ENCODE measurements at places on chromosomes 1 and 21.
A peak's percentile ranks its signal among the peaks of the same experiment; 100 is the strongest.

DNA sequence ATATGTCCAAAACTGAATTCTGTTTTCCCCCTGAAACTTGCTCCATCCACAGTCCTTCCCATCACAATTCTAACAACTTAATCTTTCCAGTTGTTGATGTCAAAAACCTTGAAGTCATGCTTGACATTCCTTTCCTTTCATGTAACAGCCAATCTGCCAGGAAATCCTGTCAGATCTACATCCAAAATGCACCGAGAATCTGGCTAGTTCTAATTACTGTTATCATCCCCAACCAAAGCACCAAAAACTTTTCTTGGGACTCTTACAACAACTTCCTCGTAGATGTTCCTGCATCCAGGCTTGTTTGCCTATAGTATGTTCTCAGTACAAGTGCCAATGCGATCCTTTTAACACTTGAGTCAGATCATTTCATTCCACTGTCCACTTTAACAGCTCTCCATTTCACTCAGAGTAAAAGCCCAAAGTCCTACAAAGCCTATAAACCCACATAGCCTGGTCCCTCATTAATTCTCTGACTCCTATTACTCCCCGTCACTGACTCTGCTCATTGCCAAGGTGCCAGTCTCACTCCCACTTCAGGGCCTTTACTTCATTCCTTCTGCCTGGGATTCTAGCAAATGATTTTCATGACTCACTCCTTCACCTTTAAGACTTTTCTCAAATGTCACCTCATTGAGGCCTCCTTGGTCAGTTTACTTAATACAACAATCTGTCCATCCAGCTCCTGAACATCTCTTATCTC lies 493.2 kb upstream of the NFIA start:
- no peak for DNase-seq

- no peak for DNase-seq
Measured at GRCh38 chr1:91826649-91827048, 59.3 kb downstream of the TGFBR3 start.

DNA sequence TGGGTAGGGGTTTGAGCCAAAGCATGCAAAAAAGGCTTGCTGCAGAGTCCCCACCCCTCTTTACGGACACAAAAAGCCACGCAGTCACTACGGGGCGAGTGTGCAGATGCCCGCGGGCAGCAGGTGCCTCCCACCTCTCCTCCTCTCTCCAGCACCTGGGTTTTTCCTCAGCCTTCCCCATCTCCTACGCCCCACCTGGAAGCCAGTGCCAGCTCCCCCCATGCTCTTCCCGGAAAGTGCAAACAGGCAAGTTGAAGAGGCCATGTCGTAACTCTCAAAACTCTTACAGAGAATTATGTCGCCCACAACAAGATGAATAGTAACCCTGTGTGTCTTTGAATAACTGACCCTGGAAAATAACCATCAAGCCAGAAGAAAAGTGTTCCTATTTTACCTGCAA lies 82.5 kb downstream of the PDE9A start:
- no peak for DNase-seq

GRCh38 chr21:33395891-33396331 lies 7.3 kb upstream of the IFNGR2 start:
- no peak for DNase-seq

- no peak for DNase-seq
Measured at GRCh38 chr1:26434161-26434752, 2.1 kb downstream of the DHDDS start.

DNA sequence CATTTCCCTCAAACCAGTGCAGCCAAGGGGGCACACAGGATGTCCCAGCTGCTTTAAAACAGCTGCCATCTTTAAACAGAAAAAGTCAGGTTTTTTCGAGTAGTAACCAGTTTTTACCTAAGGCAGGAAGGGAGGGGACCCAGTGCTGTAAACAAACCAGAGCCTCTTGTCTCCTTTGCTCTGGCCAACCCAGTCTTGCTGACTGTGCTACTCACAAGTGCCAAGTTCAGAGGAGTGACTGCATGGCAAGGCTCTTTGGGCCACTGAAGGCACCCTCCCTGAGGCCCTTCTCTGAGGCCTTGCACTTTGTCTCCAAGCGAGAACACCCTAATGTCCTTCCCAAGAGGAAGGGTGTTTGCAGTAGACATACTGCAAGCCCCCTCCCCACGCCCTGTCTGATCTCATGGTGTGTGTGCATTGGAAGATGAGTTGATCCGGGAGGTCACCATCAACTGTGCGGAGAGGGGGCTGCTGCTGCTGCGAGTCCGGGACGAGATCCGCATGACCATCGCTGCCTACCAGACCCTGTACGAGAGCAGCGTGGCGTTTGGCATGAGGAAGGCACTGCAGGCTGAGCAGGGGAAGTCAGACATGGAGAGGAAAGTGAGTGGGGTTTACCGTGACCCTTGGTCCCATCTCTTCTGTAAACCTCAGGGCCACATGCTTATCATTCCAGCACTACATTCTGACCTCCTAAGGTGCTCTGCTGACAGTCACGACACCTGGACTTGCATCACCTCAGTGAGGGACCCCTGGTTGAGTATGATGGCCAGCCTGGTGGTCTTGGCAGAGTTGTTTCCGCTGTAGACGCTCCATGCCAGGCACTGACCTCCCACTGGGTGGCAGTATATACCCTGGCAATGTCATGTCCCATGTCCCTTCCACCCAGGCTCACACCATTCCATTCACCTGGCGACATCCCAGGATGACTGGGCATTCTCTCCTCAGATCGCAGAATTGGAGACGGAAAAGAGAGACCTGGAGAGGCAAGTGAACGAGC lies 4.7 kb downstream of the DNALI1 start:
- DNase-seq = no peak

GRCh38 chr1:203286161-203286984 lies 18.9 kb upstream of the BTG2 start:
- DNase-seq = no peak

- DNase-seq = no peak
Measured at GRCh38 chr1:9589719-9590157, 1.0 kb downstream of the TMEM201 start.

DNA sequence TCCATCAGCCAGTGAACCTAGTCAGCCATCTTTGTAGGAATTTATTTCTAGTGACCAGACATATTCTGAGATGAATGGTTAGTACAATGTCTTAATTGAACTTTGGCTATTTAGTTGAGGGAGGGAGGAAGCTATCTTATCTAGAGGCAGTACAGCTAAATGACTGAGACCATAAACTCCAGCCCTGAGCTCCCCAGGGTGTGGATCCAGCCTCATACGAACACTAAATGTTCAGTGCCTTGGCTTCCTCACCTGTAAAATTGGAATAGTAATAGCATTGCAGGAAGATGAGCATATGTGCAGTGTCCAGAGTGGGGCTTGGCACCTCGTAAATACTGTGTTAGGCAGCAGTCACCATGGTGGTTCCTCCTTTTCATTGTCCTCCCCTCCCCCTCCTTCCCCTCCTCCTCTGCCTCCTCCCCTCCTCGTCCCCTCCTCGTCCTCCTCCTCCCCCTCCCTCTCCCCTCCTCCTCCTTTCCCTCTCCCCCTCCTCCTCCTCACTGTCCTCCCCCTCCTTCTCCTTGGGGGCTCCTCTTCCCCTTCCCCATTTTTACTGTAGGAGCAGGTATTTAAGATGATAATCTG lies 108.2 kb downstream of the GALNT2 start:
- DNase-seq = no peak

- DNase-seq = no peak
Measured at GRCh38 chr1:121483961-121484424, 299.2 kb downstream of the SRGAP2C start.

DNA sequence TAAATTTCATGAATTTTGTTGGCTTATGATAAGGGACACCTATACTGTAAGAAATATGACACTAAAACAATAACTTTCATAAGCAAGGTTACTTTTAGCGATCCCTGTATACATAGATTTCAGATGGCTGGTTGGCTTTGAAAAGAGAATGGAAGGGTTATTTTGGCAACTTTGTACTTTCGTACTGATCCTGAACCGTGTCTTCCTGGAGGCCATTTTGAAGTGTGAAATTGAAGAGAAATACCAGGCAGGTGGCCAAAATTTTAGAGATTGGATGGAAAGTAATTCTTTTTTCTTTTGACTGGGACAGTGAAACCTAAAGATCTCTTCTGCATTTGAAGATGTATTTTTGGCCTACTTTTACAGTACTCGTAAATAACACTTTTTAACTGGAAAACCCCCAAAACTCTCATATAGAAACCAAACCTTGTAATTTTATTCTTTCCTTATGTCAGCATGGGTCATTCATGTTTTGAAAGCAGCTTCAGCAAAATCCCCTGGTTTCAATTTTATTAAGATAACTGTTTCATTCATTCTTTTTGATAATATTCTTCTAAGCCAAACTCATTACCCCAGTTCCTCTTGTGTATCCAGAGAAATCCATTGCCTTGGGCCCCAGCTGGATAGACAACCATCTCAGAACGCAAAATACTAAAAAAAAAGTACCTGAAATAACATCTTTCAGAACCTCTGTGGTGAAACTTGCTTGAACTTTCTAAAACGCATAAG lies 38.4 kb upstream of the ZNF281 start:
- no peak for DNase-seq

GRCh38 chr1:57089855-57090254 lies 124.0 kb upstream of the C8B start:
- no peak for DNase-seq

DNA sequence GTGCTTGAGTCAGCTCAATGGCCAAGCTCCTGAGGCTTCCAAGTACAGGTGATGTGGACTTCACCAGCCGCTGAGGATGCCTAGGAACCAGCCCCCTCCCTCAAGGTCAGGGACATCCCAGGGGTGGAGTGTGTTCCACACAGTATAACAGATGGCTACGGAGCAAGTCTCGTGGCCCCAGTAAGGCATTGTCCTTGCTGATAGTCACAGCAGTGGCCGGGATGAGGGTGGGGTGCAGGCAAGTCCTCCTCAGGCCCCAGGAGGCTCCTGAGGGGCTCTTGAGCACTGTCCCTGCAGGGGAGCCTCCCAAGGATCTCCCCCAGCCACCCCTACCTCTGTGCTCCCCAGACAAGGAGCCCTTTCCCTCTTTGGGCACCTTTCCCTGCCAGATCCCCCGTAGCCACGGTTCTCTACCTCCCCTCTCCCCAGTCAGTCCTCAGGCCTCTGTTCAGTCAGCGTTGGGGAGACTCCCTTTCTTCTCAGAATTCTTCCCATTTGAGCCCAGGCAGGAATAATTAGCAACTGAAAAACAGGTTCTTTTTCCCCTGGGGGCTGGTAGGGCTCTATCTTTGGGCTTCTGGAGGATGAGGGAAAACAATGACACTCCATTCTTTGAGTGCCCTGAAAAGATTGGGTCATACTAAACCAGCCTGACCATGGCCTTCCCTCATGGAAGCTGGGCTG lies 7.1 kb upstream of the THEM5 start:
- peak; percentile 80 for DNase-seq

- DNase-seq = no peak
Measured at GRCh38 chr1:213786683-213787082, 201.1 kb upstream of the PROX1 start.
